ENCODE measurements at places on chromosomes 3 and 15.

- peak; percentile 24 for DNase-seq
Observed at GRCh38 chr15:86647810-86648440, 568.3 kb downstream of the AGBL1 start.

- DNase-seq: no peak
Observed at GRCh38 chr3:154247806-154248415, 76.4 kb downstream of the DHX36 start.

- no peak for DNase-seq
Observed at GRCh38 chr15:69143756-69144436, 16.5 kb upstream of the GLCE start.

GRCh38 chr3:83500422-83500821, 1458.4 kb upstream of the CADM2 start:
- DNase-seq: no peak

DNA sequence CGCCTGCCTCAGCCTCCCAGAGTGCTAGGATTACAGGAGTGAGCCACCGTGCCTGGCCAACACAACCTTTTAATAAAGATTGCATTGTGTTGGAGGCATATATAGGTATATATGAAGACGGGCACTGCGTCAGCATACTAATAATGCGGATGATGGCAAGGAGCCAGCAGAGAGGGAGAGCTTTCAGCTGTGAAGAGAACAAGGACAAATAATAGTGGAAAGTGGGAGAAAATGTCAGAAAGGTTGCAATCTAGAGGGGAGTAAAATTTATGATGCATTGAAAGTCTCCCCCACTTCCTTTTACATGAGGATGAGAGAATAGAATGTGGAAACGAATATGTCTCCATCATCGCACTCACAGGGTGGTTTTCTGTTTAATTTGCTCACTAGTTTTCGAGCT, 170.5 kb upstream of the TBL1XR1 start:
- no peak for DNase-seq

DNA sequence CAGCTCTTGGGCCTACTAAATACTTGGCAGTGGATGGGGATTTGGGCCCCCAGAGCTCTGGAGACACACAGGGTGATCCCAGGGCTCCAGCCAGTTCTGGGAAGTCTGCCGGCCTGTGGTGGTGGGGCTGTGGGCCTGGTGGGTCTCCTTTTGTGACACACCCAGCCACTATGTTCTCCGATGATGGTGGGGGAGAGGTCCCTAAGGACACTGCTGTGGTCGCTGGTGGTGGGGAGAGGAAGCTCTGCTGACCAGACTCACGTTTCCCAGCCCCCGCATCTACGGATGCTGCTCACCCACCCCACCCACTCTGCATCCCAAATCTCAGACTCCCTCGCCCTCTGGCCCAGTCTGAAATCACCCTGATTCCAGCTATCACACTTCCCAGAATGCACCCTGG, 396 bp downstream of the PLA2G4D start:
- no peak for DNase-seq

DNA sequence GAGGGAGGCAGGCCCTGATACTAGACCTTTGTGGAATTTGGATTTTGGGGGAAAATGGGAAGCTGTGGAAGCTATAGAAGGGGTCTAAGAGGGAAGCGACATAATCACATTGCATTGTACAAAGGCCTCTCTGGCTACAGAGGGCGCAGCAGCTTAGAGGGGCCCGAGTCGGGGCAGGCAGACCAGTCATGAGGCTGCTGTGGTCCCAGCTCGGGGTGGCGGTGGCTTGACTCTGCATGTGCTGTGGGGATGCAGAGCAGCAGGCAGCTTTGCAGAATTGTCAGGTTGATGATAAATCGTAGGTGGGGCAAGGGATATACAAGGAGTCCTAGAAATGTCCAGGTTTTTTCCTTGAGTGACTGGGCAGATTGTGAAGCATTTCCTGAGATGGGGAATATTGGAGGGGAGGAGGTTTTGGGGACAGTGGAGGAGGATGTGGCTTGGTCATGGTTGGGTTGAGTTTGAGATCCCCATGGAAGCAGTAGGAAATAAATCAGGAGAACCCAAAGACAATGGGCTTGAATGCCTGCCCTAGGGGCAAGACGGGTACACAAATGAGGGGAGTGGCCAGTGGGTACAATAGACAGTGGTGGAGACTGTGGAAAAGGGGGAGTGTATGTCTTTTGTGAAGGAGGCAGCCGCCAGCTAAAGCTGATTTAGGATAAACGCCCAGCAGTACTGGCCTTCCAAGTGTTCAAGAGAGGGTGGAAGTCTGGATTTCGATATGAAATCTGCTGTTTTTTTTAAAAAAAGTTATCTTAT, 94.1 kb downstream of the HMG20A start:
- no peak for DNase-seq

DNA sequence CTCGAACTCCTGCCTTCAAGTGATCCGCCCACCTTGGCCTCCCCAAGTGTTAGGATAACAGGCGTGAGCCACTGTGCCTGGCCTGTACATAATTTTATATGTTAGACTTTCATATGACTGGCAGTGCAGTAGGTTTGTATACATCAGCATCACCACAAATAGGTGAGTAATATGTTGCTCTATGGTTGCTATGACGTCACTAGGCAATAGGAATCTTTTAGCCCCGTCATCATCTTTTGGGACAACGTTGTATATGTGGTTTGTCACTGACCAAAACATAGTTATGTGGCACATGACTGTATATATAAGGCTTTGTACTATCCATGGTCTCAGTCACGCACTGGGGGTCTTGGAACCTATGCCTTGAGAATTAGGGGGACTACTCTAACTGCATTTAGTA, 17.0 kb upstream of the DNAJC19 start:
- DNase-seq: no peak

DNA sequence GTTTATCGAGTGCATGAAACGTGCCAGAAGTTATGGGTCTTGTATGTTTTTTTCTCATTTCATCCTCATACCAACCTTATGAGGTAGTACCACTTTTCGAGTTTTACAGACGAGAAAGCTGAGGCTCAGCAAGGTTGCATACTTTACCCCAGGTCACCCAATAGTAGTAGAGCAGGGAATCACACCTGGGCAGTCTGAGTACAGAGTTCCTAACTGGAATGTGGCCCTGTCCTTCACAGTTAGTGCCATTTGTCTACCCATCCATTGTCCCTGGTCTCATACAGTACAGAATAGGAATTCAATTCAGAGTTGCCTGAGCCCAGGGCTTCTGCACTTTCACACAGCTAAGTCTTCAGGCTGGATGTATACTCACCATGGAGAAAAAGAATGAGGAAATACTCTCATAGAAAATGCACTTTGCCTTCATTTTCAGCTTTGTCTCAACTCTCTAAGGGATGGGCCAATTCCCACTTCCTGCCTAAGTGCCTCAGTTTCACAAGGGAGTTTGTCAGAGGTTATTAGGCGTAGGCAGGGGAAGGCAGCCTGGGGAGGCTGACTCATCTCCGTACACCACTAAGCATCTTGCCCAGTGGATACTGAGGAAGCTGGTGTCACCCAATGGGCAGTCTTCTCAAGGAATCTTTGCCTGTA, 93.2 kb downstream of the TMEM212 start:
- no peak for DNase-seq

DNA sequence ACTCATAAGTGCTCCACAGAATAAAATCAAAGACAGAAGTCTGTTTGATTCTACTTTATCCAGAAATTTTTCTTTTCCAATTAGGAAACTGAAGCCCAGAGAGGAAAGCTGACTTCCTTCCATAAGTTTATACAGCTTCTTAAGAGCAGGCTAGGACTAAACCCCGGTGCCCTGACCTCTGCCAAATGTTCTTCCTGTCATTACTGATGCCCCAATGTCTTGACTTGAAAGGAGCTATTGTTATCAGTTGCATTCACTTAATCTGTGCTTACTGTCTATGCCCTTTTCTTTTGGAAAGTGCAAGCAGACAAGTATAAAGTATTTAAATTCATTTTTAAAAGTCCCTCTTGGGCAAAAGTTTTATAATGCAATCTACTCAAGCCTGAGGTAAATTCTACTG, 18.1 kb downstream of the CD200 start:
- DNase-seq: no peak

DNA sequence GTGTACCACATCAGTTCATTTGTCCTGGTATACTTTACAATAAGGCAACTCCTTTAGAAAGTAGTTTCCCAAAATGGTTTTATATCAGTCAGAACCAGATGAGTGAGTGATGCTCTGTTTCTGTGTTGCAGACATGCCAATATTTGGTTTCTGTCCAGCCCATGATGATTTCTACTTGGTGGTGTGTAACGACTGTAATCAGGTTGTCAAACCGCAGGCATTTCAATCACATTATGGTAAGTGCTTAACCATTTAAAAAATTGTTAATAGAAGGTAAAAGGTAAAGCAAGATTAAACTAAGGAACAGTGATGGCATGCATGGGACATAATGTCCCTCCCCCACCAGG, 40.0 kb upstream of the SCAANT1 start:
- DNase-seq: no peak

- no peak for DNase-seq
Observed at GRCh38 chr15:42404461-42405235, 45.3 kb downstream of the CAPN3 start.

DNA sequence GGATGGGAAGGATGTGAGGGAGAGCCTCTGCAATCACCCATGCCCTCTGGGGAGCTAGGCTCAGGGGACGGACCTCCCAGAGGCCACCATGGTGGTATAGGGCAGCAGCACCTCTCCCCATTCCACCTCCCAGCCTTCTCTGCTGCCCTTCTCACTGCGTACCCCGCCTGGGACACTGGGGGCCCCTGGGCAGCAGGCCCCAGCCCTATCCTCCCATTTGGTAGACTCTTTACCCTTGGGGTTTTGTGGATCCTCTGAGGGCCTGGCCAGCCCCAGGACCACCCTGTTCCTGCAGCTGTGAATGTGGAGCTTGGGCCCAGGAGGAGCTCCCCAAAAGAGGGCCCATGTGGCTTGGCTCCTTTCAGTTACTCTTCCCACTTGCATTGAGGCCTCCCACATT, 131.9 kb downstream of the DNAJB8 start:
- DNase-seq: no peak

DNA sequence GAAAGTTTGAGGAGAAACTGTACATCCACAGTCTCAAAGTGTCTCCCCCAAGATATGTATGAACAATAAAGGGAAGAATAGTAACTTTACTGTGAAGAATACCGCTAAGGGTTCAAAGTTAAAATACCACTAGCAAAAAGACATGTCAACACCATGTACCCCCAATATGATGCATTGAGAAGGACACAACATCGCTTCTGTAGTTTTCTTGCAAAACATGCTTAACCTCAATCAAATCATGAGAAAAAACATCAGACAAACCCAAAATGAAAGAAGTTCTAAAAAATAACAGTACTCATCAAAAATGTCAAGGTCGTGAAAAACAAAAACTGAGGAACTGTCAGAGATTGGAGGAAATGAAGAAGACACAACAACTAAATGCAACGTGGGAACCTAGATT, 3.6 kb downstream of the HERC1 start:
- no peak for DNase-seq

Measured in stimulated activated CD4-positive, alpha-beta T cell treated with anti-CD3 and anti-CD28 coated beads, TNF-alpha, amount 100 ng/mL, for 24 hours (primary cell).